ENCODE measurements at places on chromosomes 12 and 14. TPM values are rescaled to one million over a fixed set of nuclear protein-coding genes. Genes with fewer than 3 reads are reported as not detected.
A peak's percentile ranks its signal among the peaks of the same experiment; 100 is the strongest.

DNA sequence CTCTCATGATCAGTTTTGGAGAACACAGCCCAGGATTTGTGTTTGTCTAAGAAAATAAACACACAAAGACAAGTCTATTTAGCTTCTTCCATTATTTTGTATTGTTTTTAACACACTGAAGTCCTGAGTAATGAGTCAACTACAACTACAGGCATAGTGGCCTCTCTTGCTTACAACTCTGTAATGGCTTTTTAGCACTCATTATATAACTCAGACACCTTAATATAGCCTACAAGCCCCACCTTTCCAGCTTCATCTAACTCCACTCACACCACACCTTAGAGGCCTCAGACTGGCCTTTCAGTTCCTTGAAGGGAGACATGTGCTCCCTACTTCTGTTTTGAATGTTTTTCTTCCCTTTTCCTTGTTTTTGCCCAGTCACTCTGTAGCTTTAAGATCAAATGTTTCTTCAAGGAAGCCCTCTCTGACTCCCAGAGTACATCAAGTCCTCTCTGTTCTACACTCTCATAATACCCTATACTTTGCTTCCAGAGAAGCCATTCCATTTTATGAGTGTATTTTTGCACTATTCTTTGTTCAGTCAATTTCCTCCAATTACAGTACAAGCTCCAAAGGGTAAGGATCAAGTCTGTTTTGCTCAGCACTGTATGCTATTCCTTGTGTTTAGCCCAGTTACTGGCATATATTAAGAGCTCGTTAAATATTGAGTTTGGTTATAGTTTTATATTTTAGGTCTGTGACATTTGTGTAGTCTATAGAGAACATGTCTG is 233.6 kb upstream of the ARHGAP5 start:
- no peak for DNase-seq

DNA sequence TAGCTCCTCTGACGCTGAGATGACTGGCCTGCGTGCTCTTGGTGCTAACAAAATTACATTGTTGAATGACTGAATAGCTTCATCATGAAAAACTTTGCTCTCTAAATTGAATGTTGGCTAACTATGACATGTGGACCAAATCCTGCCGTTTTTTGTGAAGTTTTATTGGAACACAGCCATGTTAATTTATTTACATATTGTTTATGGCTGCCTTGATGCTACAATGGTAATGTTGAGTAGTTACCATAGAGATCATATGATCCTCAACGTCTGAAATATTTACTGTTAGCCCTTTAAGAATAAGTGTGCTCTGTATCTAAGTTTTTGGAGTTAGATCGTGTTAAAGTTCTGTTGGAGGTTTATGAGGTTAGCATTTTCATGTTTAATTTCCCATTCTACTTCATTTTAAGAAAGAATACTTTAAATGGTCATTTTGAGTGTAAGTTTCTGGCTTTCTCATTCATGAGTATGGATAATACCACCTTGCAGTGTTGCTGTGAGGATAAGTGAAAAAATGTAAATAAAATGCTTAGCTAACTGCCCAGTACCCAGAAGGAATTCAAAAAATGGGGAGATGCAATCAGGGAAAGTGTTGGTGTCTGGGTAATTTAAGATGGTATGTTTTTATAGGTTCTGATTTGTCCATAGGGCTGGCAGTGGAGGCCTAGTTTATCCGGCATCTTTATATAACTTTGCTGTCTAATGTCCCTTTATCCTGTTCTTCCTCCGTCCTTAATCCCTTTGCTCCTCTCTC is 35.3 kb downstream of the NUBPL start:
- DNase-seq = no peak

GRCh38 chr14:97361181-97361580 is 564.0 kb downstream of the VRK1 start:
- DNase-seq = no peak

GRCh38 chr12:77644915-77645605 is 185.6 kb upstream of the NAV3 start:
- DNase-seq = no peak

DNA sequence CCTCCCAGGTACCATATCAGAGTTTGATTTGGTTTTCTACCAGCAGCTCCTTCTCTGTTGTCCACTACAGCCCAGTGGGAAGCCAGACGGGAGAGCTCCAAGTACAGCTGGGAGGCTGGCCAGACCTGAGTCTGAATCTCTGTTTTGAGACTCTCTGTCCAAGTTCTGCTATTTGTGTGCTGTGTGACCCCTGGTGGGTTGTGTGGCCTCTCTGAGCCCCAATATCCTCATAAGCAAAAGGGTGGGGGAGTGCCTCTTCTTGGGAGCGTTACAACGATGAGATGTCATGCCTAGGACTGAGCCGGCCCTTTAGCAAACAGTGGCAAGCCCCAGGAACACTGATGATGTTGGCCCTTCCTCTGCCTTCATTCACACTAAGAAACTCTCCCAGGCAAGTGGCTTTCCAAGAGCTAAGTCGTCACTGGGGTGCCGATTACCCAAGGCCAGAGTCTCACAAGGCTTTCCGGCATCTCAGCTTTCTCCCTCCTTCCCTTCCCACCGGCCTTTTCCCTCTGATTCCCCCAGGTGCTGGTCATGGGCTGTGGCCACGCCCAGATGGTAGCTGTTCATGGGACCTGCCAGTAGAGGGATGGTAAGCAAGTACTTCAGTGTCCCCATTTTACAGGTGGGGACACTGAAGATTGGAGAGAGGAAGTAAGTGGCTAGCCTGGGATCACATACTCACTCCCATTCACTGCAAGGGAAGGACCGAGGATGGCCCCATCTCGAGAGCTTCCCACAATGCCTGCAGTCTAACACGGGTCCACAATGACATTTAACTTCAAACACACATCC is 47.7 kb downstream of the BCL11B start:
- DNase-seq = no peak

GRCh38 chr12:54716261-54716660 is 68.1 kb upstream of the DCD start:
- no peak for DNase-seq

DNA sequence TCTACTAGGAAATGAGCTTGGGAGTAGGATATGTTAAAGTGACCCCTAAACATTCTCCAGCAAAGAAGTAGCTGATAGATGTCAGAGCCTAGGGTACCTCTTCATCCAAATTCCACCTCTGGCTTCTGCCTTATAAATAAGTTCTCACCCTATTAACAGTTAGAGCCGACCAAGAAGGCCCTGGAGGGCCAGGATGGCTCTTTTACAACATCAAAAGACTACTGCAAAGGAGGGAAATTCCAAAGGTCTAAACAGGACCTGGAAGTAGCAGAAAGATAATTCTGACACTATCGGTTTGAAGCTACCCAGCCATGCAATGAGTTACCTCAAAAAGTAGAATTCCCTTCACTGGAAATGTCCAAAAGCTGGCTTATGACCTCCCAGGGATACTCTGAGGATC is 90.0 kb downstream of the PPM1H start:
- DNase-seq = no peak

DNA sequence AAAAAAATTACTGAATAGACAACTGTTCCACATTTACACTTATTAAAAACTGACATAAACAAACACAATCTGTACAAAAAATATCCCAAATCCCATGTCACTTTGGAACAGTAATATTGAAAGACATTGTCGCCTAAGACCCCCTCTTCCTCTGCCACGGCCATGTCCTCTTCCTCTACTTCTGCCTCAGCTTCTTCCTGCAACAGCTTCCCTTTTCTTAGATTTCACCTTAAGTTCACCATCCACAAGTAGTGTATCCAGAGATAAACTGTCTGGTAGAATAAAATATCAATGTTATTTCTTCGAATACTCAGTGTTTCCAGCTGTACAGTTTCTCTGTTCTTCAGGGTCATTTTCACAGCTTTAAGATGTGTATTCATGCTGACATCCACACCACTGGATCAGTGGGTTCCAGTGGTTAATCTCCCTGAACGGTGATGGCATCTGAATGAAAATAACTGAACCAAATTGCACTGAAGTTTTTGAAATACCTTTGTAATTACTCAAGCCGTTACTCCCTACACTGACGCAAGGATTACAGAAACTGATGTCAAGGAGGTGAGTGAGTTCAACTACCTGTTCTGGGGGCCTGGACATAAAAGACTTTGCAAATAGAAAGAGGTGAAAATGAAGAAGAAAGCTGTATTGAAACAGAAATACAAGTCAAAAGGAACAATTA is 208.5 kb downstream of the C12orf50 start:
- DNase-seq = no peak

- DNase-seq = no peak
Measured at GRCh38 chr14:93884950-93885349, 42.2 kb upstream of the FAM181A start.

DNA sequence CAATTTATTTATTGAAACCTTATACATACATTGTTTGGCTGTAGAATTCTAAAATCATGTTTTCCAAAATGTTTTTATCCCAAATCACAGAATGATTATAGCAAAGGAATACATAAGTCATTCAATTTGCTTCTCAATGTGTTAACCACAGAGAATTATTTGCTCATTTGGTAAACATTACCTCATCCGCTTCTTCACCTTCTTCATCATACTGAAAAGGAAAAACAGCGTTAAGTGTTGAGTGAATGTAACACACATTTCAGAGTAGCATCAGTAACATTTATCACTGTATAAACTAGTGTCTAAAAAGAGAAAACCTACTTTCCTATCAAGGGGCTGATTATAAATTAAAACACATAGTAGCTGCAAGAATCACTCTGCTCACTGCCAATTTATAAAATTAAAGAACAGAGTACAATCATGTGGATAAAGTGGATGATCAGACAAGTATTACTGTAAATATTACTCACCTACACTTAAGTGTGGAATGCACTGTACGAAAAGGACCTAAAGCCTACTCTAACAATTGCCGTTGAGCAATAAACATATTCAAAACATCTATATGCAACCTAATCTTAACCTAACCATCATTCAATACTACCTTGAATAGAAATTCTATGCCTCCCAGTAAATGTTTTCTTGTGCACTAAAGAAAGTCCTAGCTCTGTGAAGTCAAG is 18.1 kb upstream of the PHLDA1 start:
- no peak for DNase-seq

DNA sequence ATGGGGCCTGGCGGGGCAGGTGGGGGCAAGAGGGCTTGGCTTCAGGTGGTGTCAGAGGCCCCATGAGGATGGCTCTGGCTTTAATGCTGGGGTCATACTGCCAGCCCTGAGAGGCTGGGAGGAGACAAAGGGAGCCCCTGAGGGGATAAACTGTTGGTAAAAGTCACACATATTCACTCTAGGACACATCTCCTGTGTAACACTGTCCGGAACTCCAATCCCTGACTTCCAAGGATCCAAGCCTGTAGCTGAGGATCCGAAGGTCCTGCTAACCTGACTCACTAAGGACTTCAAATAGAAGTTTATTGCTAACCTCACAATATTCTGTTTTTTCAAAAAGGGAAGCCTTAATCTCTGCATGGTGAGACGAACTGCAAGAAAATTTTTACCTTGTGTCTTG is 39.2 kb upstream of the GPR68 start:
- no peak for DNase-seq

GRCh38 chr12:85588221-85588620 is 248.0 kb downstream of the RASSF9 start:
- DNase-seq = no peak

DNA sequence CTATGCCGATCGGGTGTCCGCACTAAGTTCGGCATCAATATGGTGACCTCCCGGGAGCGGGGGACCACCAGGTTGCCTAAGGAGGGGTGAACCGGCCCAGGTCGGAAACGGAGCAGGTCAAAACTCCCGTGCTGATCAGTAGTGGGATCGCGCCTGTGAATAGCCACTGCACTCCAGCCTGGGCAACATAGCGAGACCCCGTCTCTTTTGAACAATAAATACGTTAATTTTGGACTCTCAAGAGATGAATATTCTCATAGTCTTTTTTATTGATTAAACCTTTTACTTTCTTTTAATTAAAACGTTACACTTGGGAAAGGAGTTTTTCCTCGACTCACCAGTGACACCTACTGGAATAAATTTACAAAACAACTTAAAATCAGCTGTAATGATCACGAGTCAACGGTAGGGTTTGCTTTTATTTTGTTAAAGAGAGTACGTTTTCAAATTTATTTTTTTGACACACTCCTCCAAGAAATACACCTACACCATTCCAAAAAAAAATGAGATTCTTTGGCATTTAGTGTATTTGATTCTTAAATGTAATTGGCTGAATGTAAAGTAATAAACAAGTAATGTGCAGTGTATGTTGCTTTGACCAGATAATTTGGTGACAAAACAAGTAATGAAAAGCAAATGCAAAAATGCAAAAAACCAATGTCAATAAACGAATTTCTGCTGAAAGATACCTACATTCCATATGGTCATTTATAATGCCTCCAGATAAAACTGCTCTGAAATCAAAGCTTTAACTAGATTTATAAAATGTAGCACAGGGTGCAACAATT is 687 bp upstream of the RPS29 start:
- peak; percentile 50 for DNase-seq

GRCh38 chr12:56718149-56718548 is 7.0 kb downstream of the NACA start:
- no peak for DNase-seq

DNA sequence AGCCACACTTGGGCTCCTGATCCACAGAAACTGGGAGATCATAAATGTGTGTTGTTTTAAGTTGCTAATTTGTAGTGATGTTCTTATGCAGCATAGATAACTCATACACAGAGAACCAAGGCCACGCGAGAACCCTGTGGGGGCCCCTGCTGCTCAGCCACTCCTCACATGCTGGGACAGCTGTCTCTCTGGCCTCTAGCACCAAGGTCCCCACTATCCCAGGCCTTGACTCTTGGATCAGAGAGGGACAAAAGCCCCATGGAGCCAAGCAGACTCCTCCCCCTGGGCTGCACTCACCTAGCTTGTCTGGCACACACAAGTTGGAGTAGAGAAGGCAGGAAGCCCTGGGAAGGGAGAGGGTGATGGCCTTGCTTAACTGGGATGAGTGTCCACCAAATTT is 11.3 kb downstream of the PLD4 start:
- no peak for DNase-seq

DNA sequence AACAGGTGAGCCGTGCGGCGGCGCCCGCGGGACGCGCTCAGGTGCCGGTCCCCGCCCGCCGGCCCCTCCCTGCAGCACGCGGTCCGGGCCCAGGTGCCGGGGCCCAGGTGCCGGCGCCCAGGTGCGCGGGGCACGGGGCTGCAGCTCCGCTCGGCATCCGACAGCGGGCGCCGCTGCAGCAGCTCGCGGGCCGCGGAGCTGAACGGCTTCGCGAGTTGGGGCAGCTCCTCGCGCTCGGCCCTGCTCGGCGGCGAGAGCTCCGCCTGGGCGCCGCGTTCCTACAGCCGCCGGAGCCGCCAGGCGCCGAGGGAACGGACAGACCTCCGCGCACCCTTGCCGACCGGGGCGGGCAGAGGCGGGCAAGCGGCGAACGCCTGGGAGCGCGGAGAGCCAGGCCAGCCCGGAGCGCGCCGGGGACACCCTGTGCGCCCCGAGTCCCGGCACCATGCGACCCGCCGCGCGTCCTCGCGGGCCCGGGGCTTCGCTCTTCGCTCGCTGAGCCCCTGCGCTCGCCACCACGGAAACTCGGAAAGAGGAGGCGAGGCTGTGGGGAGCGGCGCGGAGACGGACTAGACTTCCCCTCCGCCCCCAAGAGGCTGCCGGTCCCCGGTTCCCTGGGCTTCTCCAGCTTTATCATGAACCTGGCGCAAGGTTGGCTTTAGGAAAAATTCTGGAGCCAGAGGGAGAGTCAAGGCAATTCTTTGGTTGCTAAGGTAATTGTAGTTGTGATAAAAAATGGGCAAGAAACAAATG is at the start of gene RGS6:
TSS of gene RGS6 (plus strand) at position 201 of the 753 bp plus-strand sequence.
- peak; percentile 63 for DNase-seq

USP30 gene
- total RNA-seq = 6.4 TPM

IFNG-AS1 gene
- total RNA-seq = 1.0 TPM

PTPN6 gene
- 41.0 TPM for total RNA-seq

KRT78 gene
- not detected for total RNA-seq

CCDC38 gene
- 1.3 TPM for total RNA-seq

CD27 gene
- total RNA-seq = 0.28 TPM

DEGS2 gene
- 0.37 TPM for total RNA-seq

TEX22 gene
- total RNA-seq = 0.08 TPM

RNFT2 gene
- 1.4 TPM for total RNA-seq

AICDA gene
- 0.28 TPM for total RNA-seq

SMCO2 gene
- total RNA-seq = not detected

Data from liver (tissue), 10 donors.